Stimulated activated CD4-positive, alpha-beta T cell treated with anti-CD3 and anti-CD28 coated beads, Interleukin-1b, Interleukin-23, amount 100 ng/mL, for 1 hour (primary cell): ENCODE measurements at places on chromosomes 7 and 10.

- DNase-seq, result no peak
These were observed 219.8 kb downstream of the MAD1L1 start for GRCh38 chr7:2012981-2013380.

- DNase-seq, result no peak
These were observed 718 bp upstream of the FZD1 start for GRCh38 chr7:91263384-91264045.

- DNase-seq, result no peak
These were observed 27.0 kb downstream of the BLNK start for GRCh38 chr10:96244354-96244753.

DNA sequence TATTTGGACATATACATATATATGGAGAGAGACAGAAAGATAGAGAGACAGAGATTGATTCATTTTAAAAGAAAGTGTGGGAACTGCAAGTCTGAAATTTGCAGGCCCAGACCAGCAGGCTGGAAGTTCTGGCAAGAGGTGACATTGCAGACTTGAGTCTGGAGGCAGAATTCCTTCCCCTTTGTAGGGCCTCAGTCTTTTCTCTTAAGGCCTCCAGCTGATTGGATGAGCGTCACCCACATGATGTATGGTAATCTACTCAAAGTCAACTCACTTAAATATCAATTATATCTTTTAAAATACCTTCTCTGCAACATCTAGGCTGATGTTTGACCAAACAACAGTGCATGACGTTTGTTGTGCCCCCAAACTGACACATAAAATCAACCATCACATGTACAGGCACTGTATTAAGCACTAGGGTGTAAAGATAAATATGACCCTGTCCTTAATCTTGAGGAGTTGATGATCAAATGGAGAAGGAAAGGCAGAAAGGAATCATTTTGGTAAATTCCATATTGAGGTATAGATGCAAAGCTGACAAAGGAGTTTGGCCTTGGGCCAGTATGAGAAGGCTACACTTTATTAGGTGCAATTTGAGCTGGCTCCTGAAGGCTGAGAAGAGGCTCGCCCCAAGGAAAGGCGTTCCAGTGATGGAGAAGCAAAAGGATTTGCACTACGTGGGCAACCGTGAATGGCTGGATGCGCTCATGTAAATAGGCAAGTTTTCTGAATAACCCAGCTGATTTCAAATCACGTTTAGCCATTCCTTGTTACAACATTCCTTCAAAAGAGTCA is 52.6 kb downstream of the BPGM start:
- DNase-seq, result no peak

GRCh38 chr10:77780180-77780579 is 142.6 kb upstream of the KCNMA1 start:
- DNase-seq, result no peak

DNA sequence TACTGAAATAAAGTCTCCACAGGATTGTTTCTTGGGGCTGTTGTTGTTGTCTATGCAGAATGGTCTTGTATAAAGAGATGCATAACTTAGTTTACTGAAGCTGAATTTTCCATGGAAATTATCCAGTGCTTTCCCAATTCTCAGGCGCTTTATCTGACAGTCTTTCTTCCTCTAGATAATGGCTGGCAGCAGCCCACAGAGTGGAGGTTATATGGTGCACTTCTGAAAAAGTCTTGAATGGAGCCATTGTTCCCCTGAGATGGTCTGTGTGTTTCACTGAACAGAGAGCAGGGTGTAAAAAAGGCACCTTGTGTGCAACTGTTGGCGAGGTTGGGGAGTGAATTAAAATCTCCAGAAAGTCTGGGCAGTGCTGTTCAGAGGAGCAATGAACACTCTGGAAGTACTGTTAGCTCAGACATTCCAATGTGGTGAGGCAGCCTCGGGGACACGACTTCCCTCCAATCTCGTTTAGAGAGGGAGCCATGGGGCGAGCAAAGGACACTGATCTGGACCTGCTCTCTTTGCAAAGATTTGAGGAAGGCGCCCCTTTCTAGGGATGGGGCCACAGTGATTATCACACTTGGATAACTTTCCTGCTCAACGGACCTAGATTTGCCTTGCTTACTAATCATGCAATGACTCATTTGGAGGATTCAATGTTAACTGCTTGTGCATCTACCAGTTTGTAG is 2.0 kb upstream of the PLCE1 start:
- DNase-seq, result no peak

GRCh38 chr10:91800182-91800581 is 2.0 kb downstream of the TNKS2 start:
- no peak for DNase-seq

DNA sequence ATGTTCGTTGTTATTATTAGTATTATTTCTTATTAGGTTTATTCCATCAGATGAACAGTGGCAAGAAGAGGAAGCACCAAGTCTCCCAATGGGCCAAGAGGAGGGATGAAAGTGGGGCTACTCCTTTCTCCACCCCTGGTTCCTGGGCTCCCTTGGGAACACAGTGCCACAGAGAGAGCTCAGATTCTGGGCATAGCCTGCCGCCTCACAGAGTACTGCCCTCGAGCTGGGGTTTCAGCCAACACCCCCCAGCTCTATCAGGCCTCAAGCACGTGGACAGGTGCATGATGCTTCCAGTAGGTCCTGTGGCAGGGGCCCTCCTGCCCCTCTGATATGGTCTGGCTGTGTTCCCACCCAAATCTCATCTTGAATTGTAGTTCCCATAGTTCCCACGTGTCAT is 103.6 kb upstream of the RNF32 start:
- no peak for DNase-seq

DNA sequence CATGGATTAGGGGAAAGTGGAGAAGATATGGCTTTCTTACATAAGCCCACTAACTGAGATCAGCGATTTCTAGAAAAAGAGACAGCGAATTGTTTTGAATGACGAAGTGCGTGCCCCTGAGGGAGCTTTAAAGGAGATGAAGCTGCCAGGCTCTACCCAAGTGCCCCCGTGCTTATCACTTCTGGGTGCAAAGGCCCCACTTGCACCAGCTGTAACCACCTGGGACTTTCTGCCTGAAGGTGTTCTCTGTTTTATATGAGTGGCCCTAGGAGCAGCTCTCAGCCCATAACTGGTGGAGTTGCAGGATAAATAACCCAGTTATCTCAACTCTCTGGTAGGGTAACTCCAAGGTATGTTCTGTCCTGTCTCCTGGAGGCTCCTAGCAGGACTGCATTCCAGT is 20.4 kb upstream of the CARD11 start:
- DNase-seq, result no peak

DNA sequence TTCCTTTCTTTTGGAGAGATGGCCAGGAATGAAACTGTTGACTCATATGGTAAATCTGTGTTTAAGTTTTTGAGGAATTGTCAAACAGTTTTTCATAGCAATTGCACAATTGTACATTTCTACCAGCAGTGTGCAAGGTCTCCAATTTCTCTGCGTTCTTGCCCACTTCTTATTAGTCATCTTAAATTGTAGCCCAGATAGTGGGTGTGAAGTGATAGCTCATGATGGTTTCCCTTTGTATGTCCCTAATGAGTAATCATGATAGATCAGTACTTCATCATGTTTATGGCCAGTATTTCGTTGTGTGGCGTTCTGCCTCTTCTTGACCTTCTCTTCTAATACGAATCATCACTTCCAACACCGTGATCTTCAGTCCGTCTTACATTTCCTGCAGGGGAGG is 136.3 kb downstream of the DOCK1 start:
- no peak for DNase-seq

DNA sequence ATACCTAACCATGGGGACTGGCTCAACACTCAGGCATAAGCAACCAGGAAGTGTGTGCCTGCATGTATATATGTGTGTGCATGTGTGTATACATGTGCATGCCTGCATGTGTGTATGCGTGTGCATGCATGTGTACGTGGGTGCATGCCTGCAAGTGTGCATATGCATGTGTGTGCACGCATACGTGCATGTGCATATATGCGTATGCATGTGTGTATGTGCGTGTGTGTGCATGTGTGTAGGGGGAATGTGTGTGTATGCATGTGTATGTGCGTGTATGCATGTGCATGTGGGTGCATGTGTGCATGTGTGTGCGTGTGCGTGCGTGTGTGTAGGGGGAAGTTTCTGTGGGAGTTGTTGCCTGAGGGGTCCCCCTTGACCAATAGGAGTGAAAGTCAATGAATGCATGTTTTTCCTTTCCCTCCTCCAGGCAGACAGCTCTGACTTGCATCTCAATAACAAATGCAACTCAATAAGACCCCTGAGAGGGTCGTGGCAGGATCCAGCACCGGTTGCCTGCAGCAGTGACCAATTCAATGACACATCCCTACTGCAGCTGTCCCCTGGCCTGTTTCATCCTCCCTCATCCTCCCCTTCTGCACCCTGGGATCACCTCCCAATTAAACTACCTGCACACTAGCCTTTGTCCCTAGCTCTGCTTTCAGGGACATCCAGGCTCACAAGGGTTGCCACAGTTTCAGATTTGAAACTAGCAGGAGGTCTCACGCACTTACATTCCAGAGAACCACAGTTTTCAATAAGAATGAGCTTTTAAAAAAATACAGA is 27.0 kb upstream of the FZD8 start:
- no peak for DNase-seq

DNA sequence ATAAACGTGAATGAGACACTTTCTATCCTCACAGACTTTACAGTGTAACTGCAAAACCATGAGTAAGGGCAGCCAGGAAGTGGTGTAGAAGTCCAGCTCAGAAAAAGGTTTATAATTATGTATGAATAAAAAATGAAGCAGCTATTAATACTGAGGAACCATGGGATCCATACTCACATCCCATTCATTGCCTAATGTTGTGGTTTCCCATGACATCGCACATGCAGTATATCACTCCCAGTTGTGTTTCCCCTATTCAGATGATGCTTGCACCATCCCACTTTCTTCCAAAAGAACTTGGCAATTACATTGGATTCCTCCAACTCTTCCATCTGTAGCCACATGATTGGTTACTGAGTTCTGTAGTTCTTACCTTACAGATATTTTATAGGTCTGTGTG is 74.5 kb upstream of the SEMA3D start:
- no peak for DNase-seq
